ENCODE measurements at places on chromosomes 3 and 15.

GRCh38 chr3:73433687-73434086, 191.1 kb downstream of the PDZRN3 start:
- ATAC-seq = peak; percentile 56

DNA sequence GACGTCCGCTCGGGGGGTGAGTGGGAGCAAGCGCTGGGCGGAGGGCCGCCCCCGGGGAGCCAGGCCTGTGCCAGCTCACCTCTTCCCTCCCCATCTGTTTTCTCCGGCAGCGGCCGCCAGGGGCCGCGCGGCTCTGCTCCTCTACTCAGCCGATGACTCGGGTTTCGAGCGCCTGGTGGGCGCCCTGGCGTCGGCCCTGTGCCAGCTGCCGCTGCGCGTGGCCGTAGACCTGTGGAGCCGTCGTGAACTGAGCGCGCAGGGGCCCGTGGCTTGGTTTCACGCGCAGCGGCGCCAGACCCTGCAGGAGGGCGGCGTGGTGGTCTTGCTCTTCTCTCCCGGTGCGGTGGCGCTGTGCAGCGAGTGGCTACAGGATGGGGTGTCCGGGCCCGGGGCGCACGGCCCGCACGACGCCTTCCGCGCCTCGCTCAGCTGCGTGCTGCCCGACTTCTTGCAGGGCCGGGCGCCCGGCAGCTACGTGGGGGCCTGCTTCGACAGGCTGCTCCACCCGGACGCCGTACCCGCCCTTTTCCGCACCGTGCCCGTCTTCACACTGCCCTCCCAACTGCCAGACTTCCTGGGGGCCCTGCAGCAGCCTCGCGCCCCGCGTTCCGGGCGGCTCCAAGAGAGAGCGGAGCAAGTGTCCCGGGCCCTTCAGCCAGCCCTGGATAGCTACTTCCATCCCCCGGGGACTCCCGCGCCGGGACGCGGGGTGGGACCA, 632 bp upstream of the CRELD1 start:
- peak; percentile 78 for ATAC-seq

DNA sequence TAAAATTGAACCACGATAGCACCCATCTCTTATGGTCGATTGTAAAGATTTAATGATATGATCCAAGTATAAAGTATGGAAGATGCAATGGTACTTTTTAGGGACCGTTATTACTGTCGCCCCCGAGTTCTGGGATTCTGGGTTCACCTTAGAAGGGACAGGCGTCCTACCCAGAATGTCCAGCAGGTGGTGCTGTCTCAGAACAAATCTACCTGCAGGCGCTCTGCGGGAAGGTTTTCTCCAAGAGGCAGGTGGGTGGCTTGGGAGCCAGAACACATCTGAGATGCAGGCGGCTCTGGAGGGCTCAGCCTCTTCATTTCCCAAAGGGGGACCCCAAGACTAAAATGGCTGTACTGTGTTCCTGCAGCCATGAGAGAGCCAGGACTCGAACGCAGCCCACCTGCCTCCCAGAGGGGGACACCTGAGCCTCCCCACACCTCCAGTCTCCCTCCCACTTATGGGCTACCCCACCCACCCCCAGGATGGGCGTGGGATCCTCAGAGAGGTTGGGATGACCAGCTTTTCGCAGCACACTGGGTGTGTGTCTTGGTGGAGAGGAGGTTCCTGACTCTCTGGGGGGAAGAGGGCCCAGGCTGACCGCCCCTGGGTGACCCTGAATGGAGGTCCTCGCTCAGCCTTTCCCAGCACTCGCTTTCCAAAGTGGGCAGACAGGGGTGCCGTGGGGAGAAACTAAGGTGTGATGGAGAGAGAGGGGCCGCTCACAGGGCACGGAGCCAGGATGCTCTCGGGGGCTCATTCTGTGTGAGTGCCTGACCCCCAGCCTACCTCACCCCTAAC, 28.1 kb upstream of the CORO2B start:
- peak; percentile 53 for ATAC-seq

DNA sequence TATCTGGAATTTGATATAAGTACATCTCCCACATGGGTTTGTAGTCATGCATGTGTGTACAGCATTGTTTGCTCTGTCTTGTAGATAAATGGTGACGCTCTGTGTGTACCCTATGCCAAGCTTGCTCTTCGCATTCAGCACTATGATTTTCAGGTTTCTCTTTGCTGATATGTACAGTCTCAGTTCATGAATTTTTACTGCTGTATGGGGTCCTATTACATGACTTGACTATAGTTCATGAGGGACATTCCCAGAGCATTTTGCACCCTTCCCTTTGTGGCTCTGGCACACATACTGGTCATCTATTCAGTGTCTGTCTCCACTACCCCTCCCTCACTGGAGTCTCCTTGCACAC, 132.7 kb downstream of the EEFSEC start:
- ATAC-seq = no peak

DNA sequence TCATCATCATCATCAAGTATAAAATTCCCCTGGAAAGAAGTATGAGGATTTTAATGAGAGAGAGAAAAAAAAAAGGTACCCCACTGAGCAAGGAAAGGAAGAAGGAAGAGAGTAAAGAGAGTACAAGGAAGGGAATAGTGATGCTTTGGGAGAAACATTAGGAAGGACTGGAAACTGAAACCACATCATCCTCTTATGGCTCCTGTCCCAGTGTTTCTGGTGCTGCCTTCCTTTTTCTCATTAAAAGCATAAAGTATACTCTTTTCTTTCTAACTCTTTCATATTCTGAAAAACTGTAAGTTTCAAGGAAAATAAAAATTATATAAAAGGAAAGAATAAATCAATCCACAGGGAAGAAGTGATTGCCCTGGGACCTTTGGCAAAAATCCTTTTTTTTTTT, 616.4 kb upstream of the CBLB start:
- ATAC-seq = no peak

- no peak for ATAC-seq
These were observed 32.8 kb downstream of the IFT57 start for GRCh38 chr3:108189440-108189839.

DNA sequence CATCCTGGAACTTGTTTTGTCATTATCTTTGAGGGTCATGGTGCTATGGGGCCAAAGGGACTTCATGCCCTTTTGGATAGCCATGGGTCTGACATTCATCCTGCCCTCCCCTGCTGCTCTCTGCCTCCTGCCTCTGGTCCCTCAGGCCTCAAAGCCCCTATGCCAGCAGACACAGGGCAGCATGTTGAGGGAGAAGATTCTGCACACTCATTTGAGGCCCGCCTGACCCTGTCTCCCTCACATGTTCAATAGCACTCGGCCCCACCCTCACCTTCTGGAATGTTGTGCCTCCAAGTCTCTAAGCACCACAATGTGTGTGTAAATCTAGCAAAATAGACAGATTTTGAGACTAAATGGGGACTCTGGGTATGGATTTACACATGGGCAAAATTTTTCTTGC, 178.7 kb upstream of the ANKRD28 start:
- peak; percentile 63 for ATAC-seq

GRCh38 chr3:13746385-13746784, 133.5 kb downstream of the WNT7A start:
- no peak for ATAC-seq

DNA sequence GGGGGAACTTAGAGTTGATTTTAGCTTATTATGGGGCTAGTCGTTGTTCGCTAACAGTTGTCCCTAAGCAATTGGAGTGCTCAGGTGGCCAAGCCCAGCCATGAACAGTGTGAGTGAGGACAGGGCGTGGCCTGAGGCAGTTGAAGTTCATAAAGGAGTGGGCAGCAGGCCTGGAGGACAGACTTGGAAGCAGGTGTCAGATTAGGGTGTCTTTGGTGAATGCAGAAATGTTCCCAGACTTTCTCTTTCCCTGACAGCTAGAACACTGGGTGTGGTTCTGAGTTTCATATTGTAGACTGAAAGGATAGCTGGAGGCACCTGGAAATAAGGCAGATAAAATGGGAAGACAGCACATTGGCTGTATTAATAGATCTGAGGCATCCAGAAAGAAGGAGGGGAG, 59.8 kb upstream of the FGD5 start:
- no peak for ATAC-seq

GRCh38 chr3:171955598-171955997, 83.8 kb upstream of the FNDC3B start:
- no peak for ATAC-seq

- ATAC-seq = no peak
These were observed 570 bp upstream of the NEDD4 start for GRCh38 chr15:55993804-55994560.

GRCh38 chr15:38768970-38769369, 204.4 kb upstream of the RASGRP1 start:
- no peak for ATAC-seq

GRCh38 chr15:90667073-90667754, 49.9 kb upstream of the BLM start:
- ATAC-seq = no peak

- ATAC-seq = no peak
These were observed 80.4 kb downstream of the SEMA5B start for GRCh38 chr3:122947196-122947595.

DNA sequence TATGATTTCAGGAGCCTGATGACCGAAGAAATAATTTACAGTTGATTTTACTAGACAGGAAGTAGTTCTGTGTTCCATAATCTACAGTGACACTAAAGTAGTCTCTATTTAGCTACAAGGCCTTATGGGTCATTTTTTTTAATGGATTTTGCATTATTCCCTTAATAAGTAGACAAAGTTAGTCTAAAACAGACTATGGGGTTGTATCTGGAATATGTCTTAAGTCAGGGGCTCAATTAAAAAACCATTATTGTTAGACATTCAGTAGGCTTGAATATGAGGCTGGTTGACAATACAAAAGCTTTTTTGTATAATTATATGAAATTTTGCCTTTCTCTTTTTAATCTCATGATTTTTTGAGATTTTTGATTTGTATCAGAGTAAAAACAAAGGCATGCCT, 820.0 kb upstream of the SEMA6D start:
- no peak for ATAC-seq

DNA sequence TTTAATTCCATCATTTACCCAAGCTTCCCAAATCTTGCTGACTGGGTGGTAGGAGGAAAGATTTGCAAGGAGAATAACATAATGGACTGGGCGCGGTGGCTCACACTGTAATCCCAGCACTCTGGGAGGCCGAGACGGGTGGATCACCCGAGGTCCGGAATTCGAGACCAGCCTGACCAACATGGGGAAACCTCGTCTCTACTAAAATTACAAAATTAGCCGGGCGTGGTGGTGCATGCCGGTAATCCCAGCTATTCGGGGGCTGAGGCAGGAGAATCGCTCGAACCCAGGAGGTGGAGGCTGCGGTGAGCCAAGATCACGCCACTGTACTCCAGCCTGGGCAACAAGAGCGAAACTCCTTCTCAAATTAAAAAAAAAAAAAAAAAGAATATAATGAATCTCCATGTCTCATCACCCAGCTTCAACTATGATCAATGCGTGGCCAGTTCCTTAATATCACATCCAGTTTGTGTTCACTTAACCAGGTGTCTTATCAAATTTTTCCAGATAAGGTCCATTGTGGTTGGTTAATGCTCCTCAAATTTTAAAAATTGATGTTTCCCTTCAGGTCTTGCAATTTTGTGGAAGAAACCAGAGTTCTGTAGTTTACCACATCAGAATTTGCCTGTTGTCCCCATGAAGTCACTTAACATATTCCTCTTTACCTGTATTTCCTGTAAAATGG, 1.3 kb upstream of the ABCF3 start:
- no peak for ATAC-seq

GRCh38 chr15:35911052-35911777, 365.2 kb upstream of the DPH6 start:
- no peak for ATAC-seq

GRCh38 chr3:181896605-181897004, 184.9 kb downstream of the SOX2 start:
- no peak for ATAC-seq

- no peak for ATAC-seq
These were observed 81.7 kb downstream of the CCNL1 start for GRCh38 chr3:157078131-157078810.

- ATAC-seq = no peak
These were observed 134.2 kb upstream of the RAD18 start for GRCh38 chr3:9097495-9097894.

GRCh38 chr3:115627180-115628074, 4.1 kb downstream of the GAP43 start:
- no peak for ATAC-seq

DNA sequence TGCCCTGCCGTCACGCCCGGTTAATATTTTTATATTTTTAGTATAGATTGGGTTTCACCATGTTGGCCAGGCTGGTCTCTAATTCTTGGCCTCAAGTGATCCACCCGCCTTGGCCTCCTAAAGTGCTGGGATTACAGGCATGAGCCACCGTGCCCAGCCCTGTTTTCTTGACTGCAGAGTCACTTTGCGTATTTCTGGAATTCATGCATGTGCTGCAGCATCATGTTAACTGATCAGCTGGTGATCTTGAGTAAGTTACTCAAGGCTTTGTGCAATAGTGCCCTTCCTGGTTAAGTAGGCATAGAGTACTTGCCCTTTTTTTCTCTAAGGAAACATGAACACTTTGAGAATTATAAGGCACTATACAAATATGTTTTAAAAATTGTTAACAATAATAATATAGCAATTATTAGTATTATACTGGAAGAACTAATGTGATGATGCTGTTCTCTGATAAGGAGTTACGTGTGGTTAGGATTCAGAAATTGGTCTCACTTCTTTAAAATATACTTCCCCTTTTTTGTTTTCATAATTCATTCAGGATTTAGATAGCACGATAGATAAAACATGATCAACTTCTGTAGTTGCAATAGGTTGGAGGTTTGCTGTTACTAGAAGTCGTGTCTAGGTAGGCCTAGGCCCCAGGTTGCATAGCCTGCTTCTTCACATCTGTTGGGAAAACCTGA, 33.6 kb downstream of the GPR171 start:
- peak; percentile 41 for ATAC-seq

GRCh38 chr3:48896936-48897335, 1.7 kb downstream of the SLC25A20 start:
- ATAC-seq = no peak

GRCh38 chr15:70151462-70151861, 53.7 kb upstream of the TLE3 start:
- no peak for ATAC-seq

DNA sequence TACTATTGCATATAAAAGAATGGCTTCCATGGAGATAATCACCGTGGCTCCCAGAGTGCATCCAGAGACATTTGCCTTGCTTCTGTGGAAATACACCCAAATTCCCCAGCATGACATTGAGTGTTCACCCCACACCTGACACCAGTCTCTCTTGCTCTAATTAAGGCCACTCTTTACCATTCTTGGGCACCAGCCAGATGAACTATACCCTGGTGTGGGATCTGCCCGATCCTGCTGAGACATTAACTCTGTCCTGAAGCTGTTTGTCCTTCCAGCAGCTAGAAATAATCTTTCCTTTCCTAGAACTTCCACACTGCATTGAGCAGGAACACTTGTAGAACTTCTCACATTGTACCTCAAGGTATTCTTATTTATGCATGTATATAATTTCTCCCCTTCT, 105.2 kb downstream of the LPP start:
- no peak for ATAC-seq

- no peak for ATAC-seq
These were observed 110.8 kb downstream of the TIGIT start for GRCh38 chr3:114404590-114404989.

GRCh38 chr3:172020763-172021162, 18.6 kb upstream of the FNDC3B start:
- ATAC-seq = no peak

DNA sequence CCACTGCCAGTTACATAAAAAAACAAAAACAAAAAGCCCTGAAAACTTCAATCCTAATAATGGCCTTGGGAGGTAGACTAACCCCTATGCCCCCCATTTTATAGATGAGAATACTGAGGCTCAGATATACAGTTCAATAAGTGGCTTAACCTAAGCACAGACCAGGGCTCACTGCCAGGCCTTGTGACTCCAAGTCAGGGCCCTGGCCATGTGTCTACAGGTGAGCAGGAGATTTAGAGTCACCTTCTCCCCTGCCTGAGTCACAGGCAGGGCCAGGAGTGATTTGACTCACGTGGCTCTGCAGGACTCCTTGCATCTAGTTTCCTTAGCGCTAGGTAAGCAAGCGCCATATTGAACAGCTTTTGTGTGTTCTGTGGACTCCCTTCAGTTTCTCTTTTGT, 98.6 kb upstream of the ETV5 start:
- peak; percentile 81 for ATAC-seq
